HTR-8/SVneo (cell line): ENCODE measurements at places on chromosomes 2 and 18.
A peak's percentile ranks its signal among the peaks of the same experiment; 100 is the strongest.

GRCh38 chr2:241741016-241741415, 6.6 kb downstream of the D2HGDH start:
- DNase-seq: no peak

GRCh38 chr2:124480958-124481357, 455.9 kb downstream of the CNTNAP5 start:
- DNase-seq: no peak

DNA sequence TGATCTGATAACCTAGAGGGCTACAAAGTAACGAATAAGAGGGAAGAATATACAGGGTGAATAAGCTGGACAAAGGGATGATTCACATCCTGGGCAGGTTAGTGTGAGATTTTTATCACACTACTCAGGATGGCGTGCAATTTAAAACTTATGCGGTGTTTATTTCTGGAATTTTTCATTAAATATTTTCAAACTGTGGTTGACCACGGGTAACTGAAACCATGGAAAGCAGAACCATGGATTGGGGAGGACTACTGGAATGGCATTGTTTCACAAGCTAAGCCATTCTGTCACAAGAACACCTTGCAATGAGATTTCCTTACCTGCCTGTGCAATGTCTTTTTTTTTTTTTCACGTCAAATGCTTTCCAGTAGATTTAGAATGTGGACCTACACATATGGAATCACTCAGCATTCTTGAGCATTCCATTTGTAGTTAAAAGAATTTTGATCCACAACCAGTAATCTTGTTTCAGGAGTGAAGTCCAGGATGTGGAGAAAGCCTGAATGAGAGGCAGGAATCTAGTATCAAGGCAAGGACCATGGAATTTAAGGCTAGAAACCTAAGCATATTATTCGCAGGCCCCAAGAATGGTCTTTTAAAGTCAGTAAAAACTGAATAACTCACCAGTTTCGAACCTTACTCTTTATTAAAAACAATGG, 8.0 kb upstream of the CDK15 start:
- DNase-seq: peak; percentile 49

GRCh38 chr2:241443486-241444223, 64.7 kb downstream of the STK25 start:
- no peak for DNase-seq

DNA sequence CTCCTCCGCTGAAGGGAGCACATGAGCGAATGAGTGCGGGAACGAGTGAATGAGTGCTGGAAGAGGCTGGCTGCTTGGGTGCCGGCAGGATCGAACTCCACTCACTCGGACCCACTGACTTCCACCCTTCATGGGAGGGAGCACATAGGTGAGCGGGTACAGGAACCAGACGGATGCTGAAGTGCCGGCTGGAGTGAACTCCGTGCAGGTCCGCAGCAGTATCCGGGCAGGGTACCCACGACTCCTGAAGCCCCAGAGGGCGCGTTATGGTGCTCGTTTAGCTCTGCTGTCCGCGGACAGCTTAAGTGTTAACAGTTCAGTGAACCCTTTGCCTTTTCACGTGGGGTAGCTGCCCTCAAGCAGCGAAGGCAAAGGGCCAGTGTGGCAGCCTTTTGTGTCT, 23.2 kb downstream of the RPRM start:
- no peak for DNase-seq

DNA sequence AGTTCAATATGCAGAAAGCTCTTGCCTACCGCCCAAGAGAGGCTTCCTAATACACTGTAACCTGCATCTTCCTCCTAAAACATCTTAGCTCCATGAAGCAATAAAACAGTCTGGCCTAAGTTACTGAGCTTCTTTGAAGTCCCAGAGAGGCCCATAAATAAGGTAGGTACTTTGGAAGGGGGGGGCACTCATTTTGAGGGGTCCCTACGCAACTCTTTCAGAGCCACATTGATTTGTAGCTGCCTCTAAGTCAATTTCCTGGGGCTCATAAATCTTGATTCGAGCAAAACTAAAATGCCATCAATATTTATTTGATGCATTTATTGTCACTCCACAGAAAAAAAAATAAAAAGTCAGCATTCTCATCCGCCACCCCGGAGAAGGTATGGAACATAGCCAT, 60.4 kb upstream of the SIX2 start:
- no peak for DNase-seq

GRCh38 chr2:48717846-48718245, 37.7 kb downstream of the LHCGR start:
- no peak for DNase-seq

DNA sequence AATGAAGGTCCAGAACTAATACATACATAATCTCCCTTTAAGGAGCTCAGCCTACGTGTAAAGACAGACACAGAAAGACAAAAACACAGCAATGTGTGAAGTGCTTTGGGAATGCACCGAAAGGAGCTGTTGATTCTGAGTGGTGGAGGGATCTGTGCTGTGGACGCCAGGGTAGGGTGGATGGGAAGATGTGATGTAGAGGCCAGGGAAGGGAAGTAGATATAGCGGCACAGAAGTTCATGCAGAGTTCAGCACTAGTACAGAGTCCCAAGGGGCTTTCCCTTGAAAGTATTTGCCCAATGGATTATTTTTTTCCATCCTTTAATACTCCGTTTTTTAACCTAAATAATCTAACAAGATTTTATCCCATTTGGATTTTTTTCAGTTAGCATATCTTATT, 32.1 kb upstream of the DOCK10 start:
- DNase-seq: no peak

DNA sequence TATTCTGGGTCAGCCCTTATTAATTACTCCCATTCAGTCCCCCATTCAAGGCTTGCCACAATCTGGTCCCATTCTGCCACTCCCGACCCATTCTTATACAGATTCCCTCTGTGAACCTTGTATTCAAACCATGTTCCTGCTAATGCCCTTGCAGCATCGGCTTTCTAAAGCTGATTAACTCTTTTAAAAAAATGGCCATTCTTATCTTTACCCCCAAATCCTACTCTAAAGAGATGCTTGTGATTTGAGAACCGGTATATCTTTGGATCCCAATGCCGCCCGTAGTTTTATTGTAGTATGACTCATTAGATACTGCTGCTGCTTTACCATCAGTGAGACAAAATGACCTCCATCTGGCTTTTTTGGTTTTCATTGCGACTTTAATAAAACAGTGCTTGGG, 72.2 kb downstream of the XRCC5 start:
- no peak for DNase-seq

- DNase-seq: no peak
These were observed 761.4 kb downstream of the DCDC2C start for GRCh38 chr2:4464634-4465266.

DNA sequence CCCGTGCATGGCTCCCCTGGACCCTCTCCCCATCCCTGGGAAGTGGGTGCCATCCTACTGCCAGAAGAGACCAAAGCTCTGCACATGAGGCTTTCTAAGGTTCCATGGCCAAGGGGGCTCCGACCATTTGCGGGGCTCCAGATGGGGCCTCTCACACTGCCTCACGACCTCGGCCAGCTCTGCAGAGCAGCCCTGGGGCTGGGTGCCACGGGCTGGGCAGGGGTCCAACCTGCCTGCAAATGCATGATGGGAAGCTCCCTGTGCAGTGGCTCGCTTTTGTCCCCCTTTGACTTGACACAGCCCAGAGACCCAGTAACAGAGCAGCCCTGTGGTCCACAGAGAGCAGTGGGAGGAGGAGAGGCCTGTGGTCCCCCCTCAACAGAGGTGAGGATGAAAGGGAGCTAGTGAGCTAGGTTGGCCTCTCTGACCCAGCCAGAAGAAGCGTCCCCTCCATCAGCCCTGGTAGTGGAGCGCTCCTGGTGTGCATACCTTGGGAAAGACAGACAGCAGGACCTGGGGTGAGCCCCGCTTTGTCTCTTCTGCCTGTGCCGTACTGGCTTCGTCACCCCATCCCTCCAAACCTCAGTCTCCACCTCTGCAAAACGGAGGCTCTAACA, 174.1 kb downstream of the DDX1 start:
- no peak for DNase-seq

GRCh38 chr2:157055660-157056199, 201.8 kb upstream of the GALNT5 start:
- DNase-seq: no peak

DNA sequence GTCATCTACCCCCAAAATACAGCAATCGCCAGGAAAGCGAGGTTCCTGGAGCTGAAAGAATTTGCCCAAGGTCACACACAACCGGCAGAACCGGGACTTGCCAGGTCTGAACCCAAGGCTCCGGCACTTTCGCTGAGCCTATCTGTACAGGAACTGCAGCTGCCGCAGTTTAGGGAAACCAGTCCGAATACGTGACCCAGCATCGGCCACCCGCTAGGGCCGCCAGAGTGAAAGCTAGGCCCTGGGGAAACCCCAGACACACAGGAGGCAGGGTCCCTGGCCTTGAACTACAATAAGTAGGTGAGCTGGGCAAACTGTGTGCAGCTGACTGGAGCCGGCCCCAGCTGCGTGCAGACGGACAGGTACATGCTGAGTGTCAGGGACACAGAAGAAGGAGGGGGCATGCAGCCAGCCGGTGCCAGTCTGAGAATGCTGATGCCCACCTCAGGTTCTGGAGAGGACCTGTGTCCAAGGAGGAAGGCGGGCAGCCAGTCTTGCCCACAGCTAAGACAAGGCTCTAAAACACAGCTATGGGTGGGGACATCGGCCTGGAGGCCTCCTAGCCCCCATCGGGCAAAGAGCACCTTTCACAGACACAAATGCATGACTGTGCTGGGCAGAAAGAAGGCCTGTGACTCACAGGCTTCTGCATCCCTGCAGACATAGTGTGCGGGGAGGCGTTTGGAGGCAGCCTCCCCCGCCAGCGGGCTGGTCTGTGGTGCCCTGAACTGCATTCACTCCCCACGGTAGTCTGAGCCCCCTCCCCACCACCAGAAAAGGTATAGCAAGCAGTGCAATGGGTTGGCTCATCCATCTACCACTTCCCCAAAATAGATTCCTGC, 107.4 kb upstream of the ID2 start:
- no peak for DNase-seq

- DNase-seq: no peak
These were observed 114.9 kb upstream of the ID2 start for GRCh38 chr2:8566774-8567468.
